Effector memory CD4-positive, alpha-beta T cell (primary cell): ENCODE measurements at places on chromosomes 5 and 9.

GRCh38 chr5:122463221-122463620 lies 151.2 kb downstream of the SNCAIP start:
- no peak for DNase-seq

DNA sequence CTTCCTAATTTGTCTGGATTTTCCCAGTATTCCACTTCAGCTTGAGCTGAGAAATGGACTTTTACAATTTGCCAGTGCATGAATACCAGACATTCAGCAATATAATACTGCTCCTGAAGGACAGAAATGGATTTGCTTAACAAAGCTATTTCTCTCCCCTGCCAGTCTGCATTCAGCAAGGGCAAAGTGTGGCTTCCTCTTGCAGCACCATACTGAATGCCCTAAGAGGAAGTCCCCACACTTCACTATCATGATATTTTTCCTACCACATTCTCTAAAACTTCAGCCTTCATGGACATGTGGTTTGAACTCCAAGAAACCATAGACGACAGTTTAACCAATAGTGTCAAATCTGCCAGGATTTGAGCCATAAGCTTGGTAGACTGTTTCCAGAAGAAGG lies 19.8 kb upstream of the TLE4 start:
- no peak for DNase-seq

- no peak for DNase-seq
Measured at GRCh38 chr5:73306078-73306719, 133.2 kb downstream of the TMEM174 start.

- DNase-seq, result no peak
Measured at GRCh38 chr5:94693043-94693822, 74.8 kb downstream of the SLF1 start.

DNA sequence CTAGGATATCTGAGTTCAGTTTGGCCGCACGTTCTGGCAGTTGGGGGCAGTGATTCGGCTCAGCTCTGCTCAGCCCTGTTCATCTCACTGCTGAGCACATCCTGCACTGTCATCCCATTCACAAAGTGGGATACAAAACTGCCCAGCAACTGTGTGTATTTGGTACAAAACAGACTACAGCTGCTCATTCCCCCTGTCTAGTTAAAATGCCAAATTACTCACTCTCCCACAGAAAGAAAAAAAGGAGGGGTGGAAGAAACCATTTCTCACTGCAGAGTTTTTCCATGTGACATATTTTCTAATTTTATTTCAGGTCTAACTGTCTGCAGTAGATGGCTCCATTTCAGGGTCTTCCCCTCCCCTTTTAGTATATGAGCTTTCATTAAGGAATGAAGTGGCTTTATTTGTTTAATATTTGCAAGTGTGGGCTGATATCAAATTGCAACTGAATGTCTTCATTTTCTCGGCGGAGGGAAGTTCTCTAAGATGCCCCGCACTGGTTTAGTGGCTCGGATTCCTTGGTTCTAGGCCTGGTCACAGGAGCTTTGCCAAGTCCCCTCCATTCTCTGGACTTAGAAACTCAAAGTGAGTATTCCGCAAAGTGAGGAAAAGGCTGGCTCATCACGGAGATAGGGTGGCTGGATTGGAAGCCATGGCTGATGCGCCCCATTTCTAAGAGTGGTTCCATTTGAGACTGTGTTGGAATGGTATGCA lies 14.7 kb downstream of the COL15A1 start:
- DNase-seq, result no peak

DNA sequence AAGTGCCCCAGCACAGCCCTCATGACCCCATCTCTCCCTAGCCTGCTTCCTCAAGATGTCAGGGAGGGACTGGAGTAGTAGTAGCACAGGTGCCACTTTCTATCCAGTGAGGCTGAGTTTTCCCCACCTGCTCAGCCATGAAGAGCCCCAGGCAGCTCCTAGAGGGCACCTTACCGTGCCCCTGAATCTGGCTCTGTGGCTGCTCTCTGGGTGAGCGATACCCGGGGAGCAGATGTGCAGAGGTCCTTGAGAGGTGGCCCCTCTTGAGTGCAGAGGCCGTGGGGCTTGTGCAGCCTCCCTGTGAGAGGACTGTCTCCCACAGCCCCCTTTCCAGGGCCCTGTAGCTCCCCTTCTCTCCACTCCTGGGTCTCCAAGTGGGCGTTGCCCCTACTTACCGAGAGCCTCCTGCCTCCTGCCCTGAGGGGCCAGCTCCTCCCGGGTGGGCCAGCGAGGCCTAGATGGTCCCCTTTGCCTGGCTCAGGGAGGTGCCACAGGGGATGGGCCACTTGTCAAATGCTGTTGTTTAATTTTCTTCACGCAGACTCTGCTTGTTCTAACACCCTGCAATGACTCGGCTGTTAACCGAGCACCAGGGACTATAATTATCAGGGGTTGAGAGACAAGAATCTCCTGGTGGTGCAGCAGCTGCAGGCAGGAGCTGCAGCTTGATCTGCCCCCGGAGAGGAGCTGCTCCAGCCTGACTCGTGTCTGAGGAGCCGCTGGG lies 29.6 kb upstream of the PITX1 start:
- no peak for DNase-seq

- DNase-seq, result no peak
Measured at GRCh38 chr5:137283801-137284200, 215.3 kb downstream of the SPOCK1 start.

DNA sequence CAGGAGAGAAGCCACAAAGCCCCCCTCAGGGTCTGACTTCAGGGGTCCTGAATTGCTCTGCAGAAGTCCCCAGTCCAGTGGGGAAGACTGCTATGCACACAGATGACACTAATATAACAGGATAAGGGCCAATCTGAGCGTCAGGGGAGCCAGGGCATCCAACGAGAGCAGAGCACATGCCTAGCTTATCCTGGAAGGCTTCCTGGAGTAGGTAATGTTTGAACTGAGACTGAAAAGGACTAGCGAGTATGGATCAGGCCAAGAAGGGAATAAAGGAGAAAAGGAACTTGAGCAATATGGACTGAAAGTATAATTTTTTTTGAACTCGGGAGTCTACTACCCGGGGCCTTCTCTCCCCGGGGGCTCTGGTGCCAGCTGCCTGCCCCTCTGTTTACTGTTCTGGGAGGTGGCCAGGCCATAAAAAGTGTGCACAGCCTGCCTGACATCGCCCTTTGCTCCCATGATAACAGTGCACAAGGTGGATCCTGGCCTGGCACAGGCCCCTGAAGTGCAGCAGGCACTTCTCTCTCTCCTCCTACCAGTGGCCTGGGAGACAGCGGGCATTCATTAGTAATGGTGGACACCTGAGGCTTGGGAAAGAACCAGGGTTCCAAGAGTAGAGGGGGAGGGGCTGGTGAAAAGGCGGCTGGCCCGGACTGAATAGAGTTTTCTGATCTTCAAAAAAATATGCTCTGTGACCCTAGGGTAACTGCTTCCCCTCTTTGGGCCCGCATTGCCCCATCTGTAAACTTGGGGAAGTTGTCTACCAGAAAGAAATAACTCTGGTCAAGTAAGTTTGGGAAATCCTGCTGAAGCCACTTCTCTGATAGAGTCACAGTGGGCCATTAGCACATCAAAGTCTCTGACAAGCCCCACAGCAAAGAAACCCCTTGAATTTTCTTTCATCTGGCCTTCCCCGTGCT lies 4.6 kb upstream of the SLC6A7 start:
- no peak for DNase-seq

- no peak for DNase-seq
Measured at GRCh38 chr9:116208417-116209232, 55.0 kb downstream of the PAPPA start.

- DNase-seq, result no peak
Measured at GRCh38 chr9:109473329-109473728, 24.8 kb downstream of the PTPN3 start.

DNA sequence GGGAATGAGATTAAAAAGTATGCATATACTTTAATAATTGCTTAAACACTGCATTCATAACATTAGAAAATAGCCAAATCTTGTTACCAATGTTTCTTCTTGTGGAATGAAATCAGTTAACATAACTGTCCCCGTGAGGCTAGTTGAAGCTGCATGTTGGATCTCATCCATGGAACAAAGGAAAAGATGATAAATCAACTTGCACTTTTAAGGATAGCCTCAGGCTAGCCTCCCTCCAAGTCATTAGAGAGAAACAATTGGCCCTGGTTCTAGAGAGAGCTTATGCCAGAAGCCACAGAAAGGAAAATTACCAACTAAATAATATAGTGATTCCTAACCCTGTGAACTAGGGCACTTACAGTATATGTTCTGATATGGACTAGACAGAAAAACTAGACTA lies 66.9 kb downstream of the GRIN3A start:
- DNase-seq, result no peak
